RPMI8226 (cell line): ENCODE measurements at places on chromosomes 2 and 18.

DNA sequence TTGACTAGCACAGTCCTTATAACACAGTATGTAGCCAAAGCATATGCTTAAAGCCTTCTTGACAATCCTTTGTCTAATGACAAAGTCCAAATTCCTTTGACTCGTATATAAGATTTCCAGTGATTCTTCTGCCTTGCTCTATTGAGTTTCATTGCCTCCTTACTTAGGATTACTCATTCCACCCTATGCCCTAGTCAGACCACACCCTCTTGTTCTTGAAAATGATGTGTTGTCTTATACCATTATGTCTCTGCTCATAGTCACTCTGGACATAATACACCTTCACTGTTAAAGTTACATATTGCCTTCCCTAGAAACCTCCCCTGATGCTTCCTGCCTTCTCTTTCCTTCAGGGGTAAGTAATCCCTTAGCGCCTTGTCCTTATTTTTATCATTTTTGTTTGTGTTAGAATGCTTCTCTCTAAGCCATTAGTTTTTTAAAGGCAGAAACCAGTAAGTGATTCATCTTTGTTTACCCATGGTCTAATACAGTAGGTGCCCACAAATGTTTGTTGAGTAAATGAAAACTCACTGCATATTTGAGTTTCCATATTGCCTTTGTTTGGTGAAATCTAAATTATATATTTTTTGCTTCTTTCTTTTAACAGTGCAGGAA, 19.3 kb downstream of the GPD2 start:
- DNase-seq = no peak

GRCh38 chr18:2961821-2962220, 51.1 kb downstream of the LPIN2 start:
- peak; percentile 50 for DNase-seq

DNA sequence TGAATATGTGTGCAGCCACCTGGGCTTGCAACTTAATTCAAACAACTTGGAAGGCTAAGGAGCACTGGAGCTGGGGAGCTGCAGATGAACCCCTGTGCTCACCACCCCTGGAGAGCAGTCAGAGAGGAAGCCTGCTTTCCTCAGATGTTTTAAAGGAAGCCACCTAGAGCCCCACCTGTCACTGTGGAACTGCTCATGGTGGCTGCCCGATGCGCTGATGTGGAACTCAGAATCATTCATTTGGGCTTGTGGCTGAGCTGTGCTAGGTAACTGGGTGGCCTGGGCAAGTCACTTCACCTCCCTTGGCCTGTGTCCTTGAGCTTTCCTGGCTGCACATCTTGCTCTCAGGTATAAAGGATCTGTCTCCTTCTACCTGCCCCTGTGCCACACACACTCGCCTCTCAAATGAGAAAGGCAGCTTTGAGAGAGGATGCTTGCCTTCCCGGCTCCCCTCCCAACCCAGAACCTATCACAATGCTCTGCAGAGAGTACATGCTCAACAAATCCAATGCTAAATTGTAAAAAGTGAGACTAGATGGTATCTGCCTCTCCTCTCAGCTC, 41.3 kb downstream of the BCL11A start:
- no peak for DNase-seq

DNA sequence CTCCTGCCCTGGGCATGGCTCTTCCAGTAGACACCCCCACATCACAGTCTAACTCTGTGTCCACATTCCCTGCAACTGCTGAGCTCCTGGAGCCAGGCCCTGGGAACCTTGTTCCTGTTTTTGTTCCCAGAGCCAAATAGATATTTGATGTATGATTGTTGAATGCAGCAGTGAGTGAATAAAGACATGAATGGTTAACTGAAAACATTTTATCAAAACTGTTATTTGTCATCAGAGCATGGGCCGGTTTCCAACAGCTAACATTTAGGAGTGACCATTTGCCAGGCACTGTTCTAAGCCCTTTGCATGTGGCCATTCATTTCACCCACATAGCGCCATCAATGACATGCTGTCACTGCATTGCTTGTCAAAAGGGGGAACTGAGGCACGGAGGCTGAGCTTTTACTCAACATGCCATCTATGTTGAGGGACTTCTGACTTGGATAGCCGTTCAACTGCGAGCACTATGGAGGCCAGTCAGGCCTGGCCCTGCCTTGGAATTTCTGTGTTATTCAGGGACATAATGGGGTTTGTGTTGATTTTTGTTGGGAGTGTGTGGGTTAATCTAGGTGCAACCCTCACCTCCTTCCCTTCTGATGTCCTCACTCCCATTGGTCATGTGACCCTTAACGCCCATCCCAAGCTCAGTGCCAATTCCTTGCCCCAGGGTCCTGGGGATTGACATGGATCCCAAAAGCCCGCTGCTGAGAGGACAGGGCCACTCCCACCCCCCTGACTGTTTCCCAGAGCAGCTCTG, 12.6 kb downstream of the IL1R1 start:
- no peak for DNase-seq

- peak; percentile 47 for DNase-seq
These were observed 1.6 kb downstream of the SLC66A2 start for GRCh38 chr18:79949697-79950487.

DNA sequence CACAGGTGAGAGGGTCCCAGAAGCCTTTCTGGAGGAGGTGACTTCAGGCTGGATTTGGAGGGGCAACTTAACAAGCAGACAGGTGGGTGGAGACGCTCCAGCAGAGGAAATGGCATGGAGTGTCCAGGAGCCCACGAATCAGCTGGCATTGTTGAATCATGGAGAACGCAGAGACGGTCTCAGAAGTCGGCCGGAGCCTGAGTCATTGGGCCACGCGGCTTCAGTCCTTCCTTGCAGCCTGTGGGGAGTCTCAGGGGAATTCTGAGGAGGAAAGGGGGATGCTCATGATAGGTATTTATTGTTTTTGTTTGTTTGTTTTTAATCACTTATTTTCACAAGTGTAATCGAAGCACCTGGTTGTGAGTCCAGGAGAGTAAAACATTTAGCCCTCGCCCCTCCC, 184.6 kb upstream of the HDAC4 start:
- DNase-seq = no peak

GRCh38 chr2:110211938-110212858, at the start of gene MTLN:
Gene MTLN, minus strand, starts transcription at chr2:110212547. Its CDS starts 22 bp downstream, at chr2:110212525.
- DNase-seq = peak; percentile 81

- DNase-seq = peak; percentile 94
These were observed 6.8 kb downstream of the ZFP36L2 start for GRCh38 chr2:43219383-43220228.

DNA sequence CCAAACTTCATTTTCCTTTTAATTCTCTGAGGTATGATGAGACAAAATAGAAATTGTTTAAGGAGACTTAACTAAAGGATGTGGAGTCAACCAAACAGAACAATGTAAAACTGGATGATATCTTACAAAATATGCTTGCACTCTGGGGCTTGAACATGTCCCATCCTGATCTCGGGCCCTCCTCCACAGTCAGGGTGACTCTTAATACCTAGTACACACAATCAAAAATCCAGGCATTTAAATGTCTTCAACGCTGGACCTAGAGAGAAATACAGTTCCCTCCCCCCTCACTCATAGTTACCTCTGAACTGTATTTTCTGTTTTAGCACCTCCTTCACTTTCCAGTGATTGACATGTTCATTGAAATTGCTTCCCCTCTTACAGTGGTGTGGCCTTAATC, 36.9 kb upstream of the SERPINB2 start:
- DNase-seq = no peak

GRCh38 chr2:180268006-180268405, 260.9 kb upstream of the CWC22 start:
- no peak for DNase-seq

GRCh38 chr2:175234650-175235049, 53.1 kb upstream of the ATP5MC3 start:
- DNase-seq = peak; percentile 8

GRCh38 chr2:241648453-241648852, 11.0 kb downstream of the ATG4B start:
- DNase-seq = no peak

- no peak for DNase-seq
These were observed 223.5 kb downstream of the RDH14 start for GRCh38 chr2:18336975-18337374.

DNA sequence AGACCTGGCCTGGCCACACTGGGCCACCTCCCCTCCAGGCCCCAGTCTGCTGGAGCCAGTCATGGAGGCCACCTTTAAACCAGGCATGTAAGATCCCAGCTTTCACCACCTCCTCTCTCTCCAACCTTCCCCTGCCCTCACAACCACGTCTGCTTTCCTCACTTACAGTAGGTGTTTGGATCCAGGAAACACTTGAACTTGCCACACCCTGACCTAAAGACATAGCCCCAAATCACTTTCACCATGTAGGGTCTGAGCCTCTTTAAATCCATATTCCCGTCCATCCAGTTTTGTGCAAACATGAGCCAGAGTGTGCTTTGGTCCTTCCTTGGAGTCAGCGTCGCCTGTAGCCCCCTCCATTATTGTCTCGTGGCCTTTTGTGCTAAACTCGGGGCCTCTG, 66.8 kb downstream of the NRP2 start:
- DNase-seq = no peak

DNA sequence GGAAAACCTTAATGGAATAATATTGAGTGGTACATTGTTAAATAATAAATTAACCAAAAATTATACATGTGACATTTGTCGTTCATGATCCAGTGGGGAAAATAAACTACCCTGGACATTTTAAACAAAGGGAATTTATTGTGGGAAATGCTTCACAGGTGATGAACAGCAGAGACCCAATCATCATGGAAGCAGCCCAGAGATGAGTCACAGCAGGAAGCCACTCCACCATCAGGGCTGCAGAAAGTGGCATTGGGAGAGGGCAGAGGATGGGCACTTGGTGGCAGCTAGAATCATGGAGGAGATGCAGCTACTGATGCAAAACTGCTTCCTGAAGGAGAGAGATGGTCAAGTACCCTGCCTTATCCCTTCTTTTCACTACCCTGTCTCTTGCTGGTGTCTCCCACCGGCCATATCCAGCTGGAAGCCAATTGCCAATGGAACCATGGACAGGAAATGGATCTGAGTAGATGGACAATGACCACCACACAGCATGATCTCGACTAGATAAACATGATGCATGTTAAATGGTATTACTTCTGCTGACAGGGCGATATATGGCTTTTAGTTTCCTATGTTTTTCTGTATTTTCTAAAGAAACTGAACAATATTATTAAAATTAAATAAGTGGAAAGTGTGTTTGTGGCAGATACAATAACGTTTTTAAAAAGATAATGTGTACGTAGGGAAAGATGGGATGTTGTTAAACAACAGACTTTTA, 139.8 kb downstream of the RPIA start:
- no peak for DNase-seq

DNA sequence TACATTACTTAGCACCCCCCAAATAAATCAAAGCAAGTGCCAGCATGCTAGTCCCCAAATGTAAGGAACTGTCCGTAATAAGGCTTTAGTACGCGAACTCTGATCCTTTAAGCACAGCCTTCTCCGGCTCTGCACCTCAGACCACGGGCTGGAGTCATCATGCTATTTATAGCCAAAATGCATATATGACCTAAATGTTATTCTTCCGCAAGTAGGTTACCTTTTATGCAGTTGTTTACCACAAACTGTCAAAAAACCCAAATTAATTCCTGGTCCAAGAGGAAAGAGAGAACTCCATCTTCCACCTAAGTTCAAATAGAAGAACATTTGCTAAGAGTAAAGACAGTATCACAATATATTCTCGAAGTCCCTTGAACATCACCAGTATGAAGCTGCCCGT, 42.7 kb downstream of the ZNF516 start:
- DNase-seq = no peak

DNA sequence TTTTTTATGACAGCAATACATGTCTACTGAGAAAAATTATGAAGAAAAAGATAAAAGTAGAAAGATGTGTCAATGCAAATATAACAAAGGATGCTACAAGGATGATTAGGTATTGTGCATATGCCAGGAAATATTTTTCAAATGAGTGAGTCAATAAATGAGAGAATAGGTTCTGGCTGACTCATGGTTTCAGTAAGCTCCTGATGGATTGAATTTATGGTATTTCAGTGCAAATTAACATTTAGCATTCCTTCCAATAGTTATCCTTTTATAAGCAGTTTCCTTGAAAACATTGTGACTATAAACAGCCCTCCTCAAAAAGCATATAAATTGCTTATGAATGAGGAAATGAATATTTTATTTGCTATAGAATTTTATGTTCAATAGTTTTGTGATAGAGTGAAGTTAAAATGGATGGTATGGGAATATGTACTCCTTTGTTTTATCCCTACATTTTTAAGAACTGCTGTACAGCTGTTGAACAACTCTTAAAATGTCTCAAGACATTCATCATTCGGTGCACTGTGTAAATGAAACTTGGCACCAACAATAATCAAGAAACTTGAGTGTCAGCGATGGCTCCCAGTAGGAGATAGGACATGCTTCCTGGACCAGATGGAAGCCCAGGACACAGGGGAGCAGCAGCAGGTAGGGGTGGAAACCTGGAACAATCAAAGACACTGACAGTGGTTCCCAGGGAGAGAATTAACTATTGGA, 144.7 kb downstream of the PMAIP1 start:
- DNase-seq = no peak

DNA sequence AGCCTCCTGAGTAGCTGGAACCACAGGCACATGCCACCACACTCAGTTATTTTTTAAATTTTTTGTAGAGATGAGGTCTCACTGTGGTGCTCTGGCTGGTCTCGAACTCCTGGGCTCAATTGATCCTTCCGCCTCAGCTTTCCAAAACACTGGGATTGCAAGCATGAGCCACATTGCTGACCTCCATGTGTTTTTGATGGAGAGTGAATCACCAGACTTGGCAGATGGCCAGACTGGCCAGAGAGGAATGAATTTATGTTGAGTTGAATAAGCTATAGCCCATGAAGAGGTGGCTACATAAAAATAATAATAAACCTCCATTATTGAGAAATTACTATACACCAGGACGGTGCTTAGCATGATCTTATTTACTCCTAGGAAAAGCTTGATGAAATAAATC, 91.5 kb downstream of the MREG start:
- no peak for DNase-seq

GRCh38 chr2:23843051-23843976, 83.6 kb downstream of the ATAD2B start:
- DNase-seq = no peak

- no peak for DNase-seq
These were observed 30.5 kb upstream of the ARMC9 start for GRCh38 chr2:231167745-231168459.

DNA sequence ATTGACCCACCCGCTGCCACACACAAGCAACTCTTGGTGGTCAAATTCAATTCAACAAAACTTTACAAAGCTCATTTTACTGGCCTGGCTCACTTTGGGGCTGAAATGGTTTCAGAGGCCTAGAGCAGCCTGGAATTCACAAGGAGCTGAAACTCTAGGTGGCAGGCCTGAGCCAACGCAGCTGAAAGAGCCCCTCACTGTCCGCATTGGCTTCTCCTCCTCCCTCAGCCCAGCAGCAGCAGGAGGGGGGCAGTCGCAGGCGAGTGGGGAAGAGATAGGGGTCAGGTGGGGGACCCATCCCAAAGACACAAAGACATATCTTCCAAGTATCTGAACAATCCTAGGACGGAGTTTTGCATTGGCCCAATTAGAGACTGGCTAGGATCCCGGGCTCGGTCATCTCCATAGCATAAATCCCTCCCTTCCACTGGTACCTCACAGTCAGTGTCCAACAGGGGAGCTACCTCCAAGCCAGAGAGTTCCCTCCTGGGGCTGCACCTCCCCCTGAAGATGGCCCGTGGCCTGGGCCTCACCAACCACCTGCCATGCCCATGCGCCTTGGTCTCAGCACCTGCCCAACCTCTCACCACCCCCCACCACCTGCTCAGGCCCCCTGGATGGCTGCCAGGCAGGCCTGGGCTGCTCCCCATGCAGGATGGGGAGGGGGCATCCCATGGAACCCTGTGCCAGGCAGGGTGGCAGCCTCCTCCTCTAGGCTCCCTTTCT, 113.4 kb downstream of the ZBTB7C start:
- peak; percentile 36 for DNase-seq
